GM23248 (cell line): ENCODE measurements at places on chromosomes 4 and X.

- H3K27ac ChIP-seq = no peak overlapping the region
- H3K4me3 ChIP-seq = no peak overlapping the region
- peak; percentile 33 for DNase-seq
- H3K27me3 ChIP-seq = peaks cover 7% of the 10 kb centered on the region; the same call in 1 of the 2 replicates
Measured at GRCh38 chr4:173057901-173058300, 110.7 kb upstream of the GALNT7 start.

- H3K27ac ChIP-seq = no peak overlapping the region
- no peak for DNase-seq
- H3K27me3 ChIP-seq = no peaks in the 10 kb centered on the region
- H3K4me1 ChIP-seq = no peaks in the 10 kb centered on the region
- no peak overlapping the region for H3K4me3 ChIP-seq
Measured at GRCh38 chrX:152878976-152879755, 18.7 kb upstream of the ZNF185 start.

GRCh38 chrX:118423558-118423957 lies 72.1 kb upstream of the DOCK11 start:
- no peaks in the 10 kb centered on the region for H3K4me1 ChIP-seq
- no peaks in the 10 kb centered on the region for H3K27me3 ChIP-seq
- H3K27ac ChIP-seq = no peak overlapping the region
- no peak overlapping the region for H3K4me3 ChIP-seq
- no peak for DNase-seq

- no peak overlapping the region for H3K27ac ChIP-seq
- H3K4me3 ChIP-seq = no peak overlapping the region
- no peak for DNase-seq
- no peaks in the 10 kb centered on the region for H3K27me3 ChIP-seq
Measured at GRCh38 chr4:106240699-106241098, 75.3 kb downstream of the TBCK start.

DNA sequence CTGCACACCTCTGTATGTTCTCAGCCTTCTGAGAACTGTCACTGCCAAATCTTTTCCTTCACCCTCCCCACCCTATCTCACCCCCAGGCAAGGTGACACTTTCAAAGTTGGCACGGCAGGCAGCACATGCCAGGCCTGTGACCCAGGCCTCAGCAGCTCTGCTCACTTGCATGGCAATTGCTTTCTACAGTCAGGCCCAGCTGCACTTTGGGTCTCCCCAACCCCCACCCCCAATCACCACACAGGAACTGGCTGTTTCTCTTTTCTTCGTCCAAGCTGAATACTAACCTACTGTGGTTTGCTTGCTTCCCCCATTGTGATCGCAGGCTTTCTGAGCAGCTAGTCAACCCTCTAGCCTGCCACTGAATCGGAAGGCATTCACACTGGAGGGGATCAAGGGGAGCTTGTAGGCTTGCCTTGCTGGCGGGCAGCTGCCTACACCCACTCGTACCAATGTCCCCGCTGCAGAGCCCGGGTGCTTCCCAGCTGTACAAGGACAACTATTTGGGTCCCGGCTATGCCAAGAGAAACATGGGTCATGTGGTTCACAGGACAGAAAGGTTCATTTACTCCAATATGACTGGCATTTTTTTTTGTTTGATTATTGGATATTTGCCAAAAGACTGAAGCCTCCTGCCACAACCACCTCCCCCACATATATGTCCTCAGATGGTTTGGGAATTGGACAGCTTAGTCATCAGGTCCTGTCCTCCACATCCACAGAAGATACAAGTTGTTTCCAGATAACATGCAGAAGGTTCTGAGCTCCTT lies 28.1 kb downstream of the SLC25A43 start:
- no peak overlapping the region for H3K4me3 ChIP-seq
- peak; percentile 26 for DNase-seq
- H3K27ac ChIP-seq = no peak overlapping the region
- H3K27me3 ChIP-seq = no peaks in the 10 kb centered on the region

GRCh38 chr4:173121076-173121561 lies 47.5 kb upstream of the GALNT7 start:
- no peaks in the 10 kb centered on the region for H3K36me3 ChIP-seq
- no peak overlapping the region for H3K27ac ChIP-seq
- peak; percentile 20 for DNase-seq
- H3K27me3 ChIP-seq = no peaks in the 10 kb centered on the region; the same call in 1 of the 2 replicates

GRCh38 chr4:120819805-120820437 lies 102.6 kb downstream of the PRDM5 start:
- no peak overlapping the region for H3K27ac ChIP-seq
- no peaks in the 10 kb centered on the region for H3K4me1 ChIP-seq
- H3K4me3 ChIP-seq = no peak overlapping the region
- no peaks in the 10 kb centered on the region for H3K36me3 ChIP-seq

DNA sequence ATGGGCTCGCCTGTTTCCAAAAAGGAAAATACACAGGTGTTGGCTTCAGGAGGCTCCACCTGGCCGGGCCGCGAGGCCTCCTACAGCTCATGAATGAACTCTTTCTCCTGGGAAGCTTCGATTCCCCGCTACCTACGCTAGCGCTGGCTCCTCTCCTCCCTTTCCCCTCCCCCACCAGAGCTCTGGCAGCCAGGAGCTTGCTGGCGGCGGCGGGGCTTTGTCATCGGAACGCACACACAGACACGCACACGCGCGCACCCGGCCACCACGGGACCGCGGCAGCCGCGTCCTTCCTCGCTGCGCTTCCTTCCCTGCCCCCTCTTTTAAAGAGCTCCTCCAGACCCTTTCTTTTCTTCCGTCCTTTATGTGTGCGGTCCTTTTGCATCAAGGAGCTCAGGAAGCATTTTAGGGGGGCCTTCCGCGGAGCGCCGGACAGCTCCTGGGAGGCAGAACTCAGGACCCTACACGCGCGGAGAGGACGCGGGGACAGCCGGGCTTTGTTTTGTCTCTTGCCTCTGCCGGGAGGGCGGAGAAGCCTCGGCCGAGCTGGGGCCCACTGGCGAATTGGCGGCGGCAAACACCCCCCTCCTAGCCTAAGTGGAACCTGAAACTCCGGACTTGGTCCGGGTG lies 70.2 kb upstream of the BCOR start:
- H3K27me3 ChIP-seq = no peaks in the 10 kb centered on the region
- no peaks in the 10 kb centered on the region for H3K36me3 ChIP-seq
- peaks cover 17% of the 10 kb centered on the region for H3K4me1 ChIP-seq
- DNase-seq = peak; percentile 58
